ENCODE measurements at places on chromosomes 12 and 14.
A peak's percentile ranks its signal among the peaks of the same experiment; 100 is the strongest.

- DNase-seq = no peak
Measured at GRCh38 chr14:34872822-34873588, 2.2 kb downstream of the BAZ1A start.

- DNase-seq = no peak
Measured at GRCh38 chr12:67772267-67773169, 124.0 kb downstream of the DYRK2 start.

- no peak for DNase-seq
Measured at GRCh38 chr12:49985981-49986380, 13.2 kb downstream of the AQP6 start.

DNA sequence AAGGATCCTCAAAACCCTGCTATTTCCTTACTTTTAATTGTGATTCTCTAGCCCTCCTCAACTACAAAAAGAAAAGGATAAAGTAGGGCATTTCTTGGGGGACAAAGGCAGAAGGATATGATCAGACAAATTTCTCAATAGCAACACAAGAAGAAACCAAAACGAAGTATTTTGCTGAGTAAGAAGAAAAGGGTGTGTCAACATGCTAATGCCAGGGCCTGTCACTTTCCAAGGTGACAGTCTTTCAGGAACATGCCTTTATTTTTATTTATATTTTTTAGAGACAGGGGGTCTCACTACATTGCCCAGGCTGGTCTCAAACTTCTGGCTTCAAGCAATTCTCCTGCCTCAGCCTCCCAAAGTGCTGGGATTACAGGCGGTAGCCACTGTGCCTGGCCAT lies 39.8 kb downstream of the CBX5 start:
- DNase-seq = no peak

DNA sequence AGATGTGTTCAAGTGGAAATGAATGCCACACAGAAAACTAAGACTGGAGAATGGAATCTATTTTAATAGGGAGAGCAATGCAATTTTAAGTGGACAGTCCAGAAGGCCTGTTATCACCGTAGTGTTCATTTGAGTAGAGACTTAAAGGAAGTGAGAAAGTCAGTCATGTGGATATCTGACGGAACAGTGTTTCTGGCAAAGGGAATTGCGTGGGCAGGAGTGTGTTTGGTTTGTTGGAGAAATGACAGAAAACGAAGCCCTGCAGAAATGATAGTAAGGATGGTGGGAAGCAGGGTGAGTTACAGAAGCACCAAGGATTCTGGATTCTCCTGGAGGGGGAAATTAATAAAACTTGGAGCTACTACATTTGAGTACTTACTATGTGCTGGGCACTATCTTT lies 776.6 kb downstream of the MED13L start:
- DNase-seq = no peak

GRCh38 chr14:61654026-61654425 lies 41.3 kb upstream of the HIF1A start:
- no peak for DNase-seq

DNA sequence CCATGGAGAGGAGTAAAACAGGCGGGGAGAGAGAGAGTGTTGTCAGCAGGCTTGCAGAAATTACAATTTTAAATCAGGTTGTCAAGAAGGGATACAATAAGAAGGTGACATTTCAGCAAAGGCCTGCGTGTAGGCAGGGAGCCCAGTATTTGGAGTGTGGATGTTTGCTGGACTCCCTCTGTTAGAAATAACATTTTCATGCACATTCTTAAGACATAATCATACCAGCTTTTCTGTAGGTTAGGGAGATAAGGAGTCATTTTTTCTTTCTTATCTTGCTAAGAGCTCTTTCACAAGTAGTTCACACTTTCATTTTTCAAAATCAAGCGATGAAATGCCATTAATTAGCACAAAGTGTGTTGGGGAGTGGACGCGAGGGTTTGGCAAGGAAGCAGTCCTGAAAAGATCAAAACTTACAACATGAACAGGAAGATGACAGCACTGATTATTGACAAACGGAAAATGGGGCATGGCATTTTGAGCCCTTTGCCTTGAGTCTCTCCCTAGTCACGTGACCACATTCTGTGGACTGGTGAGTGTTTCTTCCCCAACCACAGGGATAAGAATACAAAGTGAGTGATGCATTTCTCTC lies 160.2 kb downstream of the DAD1 start:
- DNase-seq = no peak

GRCh38 chr14:100389497-100390104 lies 66.5 kb downstream of the SLC25A47 start:
- DNase-seq = no peak

DNA sequence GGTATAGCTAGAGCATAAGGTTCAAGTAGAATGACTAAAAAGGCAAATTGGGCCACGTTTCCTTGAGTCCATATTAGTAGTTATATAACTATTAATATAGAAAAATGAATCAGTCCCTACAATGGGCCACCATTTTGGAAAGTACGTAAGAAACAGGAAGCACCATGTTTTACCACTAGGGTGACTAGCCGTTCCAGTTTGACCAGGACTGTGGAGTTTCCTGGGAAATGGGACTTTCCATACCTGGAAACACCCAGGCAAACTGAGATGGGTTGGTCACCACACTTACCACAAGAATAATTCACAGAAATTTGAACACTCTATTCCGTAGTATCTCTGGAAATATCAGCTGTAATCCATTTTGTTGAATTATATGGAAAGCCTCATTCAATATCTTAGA lies 2.1 kb upstream of the MAGOHB start:
- DNase-seq = no peak

GRCh38 chr12:121806009-121806545 lies 2.3 kb downstream of the SETD1B start:
- no peak for DNase-seq

- no peak for DNase-seq
Measured at GRCh38 chr12:95002754-95003153, 743 bp downstream of the NDUFA12 start.

GRCh38 chr12:32809846-32810245 lies 54.1 kb upstream of the YARS2 start:
- DNase-seq = no peak

DNA sequence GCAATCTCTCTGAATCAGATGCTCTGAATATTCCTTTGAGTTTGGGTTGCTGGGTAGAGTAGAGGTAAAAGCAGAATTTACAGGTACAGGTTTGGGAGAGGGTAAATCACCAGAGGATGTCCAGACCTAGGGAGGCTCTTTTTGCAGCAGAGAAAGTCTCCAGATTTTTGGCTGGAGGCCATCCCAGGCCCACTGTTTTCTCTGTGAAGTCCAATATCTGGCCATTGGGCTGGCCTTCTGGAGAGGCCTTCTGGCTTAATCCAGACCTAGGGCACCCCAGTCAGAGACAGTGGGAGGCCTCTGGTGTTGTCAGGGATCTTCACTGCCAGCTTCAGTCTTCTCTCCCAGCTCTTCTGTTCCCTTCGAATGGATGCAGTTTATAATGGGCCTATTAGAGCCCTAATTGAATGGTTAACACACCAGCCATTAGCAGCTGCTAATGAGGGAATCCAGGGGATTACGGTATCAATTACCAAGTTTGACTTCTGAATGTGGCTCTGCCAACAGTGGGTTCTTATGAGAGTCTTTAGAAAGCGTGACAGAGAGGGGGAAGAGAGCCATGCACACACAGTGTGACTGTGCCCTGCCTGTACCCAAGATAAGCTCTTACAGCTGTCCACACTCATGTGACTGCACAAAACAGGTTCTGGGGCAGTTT lies 183.1 kb downstream of the EMP1 start:
- no peak for DNase-seq

DNA sequence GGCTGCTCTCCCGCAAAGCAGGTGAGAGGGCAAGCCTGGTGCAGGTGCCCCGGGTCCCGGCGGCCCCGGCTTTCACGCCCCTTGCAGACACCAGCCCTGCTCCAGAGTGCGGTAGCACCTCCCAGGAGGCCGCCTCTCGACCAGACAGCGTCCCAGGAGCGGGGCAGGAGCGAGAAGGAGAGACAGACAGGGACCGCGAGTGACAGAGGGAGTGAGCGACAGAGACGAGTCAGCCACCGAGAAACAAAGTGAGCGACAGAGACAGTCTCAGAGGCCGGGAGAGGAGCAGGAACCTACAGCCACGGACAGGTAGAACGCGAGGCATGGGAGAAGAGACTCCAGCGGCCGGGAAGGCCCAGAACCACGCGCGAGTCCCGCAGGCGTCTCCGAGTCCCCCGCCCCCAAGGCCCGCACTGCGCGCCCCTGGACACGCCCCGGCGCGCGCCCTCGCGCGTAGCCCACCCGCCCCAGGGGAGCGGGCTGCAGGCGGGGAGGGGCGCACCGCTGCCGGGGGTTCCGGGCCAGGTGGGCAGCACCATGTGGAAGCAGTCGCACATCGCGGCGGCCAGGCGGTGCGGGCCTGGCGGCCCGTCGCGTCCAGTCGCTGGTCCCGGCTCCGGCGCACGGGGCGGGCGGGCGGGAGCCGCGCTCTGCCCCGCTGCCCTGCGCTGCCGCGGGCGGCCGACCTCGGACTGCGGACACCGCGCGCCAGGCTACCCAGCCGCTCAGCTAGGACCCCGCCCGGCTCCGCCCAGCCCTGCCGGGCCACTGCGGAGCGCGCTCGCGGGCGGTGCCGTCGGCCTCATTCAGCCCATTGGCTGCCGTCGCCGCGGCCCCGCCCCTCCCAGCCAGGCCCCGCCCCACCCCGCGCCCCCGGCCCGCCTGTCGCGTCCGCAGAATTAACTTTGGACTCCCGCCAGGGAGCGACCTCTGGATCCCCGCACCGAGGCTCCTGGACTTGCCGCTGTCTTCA lies at the start of gene AHNAK2:
AHNAK2 (minus strand) TSS at position 694 of the 973 bp plus-strand sequence; CDS start at position 557, 137 bp downstream.
- DNase-seq = peak; percentile 36

GRCh38 chr12:14399871-14400270 lies 34.4 kb downstream of the ATF7IP start:
- DNase-seq = peak; percentile 57

- DNase-seq = no peak
Measured at GRCh38 chr12:93892423-93893268, 215.5 kb downstream of the CRADD start.

DNA sequence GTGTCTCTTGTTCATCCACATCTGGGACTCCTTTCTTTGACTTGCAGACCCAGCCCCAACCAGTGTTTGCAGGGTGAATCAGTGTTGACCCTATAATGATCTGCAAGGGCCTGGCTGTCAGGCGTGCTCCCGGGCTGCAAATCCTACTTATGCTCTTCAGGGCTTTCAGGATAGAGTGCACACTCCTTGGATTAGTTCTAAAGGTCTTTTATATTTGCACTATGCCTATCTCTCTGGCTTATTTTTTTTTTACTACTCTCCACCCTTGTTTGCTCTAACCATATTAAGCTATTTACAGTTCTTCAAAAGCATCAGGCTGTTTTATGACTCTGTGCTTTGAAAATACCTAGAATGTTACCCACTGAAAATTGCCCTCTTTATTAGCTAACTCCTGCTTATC lies 4.3 kb upstream of the PRICKLE1 start:
- no peak for DNase-seq

DNA sequence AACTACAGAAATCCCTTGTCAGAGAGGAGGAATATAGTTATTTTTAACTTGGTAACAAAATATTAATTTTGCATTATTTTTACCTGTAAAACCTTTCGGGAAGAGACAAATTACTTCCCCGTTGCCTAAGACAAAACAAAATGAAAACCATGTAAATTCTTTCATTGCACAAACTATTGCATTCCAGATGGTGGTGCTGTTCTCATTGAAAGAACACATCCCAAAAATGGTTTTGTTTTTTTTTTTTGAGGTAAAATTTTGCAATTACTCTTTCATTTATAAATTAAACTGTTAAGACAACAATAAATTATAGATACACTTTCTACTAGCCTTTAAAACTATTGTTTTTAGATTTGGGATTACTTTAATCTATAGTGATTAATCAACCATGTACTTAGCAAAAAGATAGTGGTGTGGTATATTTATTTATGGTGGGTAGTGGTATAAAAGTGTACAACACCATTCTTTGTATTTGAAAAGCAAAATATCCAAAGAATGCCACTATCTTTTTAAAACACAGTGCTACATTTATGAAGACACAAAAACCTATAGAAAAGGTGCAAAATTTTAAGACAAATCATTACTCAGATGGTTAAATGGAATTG lies 115.5 kb downstream of the SLC38A1 start:
- DNase-seq = no peak

DNA sequence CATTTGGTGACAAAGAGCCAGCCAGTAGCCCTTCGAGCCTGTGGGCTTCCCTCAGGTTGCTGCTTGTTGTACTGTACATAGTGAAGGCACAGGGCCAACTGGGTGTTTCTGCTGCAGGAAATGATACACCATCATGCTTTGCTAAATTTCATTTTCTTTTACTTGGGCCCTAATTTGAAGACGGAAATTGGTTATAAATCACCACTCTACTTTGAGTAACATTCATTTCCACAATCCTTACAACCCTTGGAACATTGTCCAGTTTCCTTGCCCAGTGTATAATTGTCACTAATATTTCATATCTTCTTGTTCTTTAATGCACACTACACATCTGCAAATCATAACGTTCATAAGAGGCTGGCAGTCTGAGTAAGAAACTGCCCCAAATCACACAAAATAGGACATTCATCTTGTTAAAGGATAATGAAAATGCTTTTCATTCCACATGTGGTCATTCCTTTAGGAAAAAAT lies 30.2 kb downstream of the MSRB3 start:
- no peak for DNase-seq

DNA sequence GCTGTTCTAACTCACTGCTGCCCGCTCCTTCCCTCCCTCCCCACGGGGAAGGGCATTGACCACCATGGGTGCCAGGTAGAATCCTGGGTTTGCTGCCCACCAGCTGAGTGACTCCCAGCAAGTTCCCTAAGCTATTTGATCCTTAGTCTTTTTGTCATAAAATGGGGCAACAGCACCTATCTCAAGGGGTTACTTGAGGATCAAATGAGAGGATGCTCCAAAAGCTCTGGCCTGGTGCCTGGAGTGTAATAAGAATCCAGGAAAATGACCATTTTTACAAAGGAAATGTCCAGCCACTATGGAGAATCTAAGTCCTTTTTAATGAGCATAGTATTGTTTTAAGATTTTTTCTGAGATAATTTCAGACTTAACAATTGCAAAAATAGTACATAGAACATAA lies 61.4 kb upstream of the CMKLR1 start:
- DNase-seq = no peak

DNA sequence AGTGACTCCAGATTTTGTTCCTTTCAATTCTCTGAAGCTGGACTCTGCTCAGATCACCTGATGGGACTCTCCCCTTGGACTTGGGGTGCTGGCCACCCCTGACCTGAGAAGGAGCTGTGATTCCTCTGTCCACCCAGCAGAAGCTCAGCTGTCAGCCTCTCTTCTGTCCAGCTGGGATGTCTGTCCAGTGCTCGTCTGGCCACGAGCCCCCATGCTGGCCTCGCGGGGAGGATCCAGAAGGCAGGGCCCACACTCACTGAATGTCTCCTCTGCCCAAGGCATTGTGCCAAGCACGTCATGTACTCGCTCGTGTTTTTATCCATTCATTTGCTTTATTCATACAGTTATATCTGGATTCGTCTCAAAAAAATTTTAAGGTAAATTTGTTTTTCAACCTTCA lies 14.2 kb upstream of the SLC24A4 start:
- DNase-seq = no peak
